NCI-H510A (cell line): ENCODE measurements at places on chromosomes 7 and 10.

GRCh38 chr10:90788968-90789367, 68.9 kb downstream of the HTR7 start:
- no peak for DNase-seq

DNA sequence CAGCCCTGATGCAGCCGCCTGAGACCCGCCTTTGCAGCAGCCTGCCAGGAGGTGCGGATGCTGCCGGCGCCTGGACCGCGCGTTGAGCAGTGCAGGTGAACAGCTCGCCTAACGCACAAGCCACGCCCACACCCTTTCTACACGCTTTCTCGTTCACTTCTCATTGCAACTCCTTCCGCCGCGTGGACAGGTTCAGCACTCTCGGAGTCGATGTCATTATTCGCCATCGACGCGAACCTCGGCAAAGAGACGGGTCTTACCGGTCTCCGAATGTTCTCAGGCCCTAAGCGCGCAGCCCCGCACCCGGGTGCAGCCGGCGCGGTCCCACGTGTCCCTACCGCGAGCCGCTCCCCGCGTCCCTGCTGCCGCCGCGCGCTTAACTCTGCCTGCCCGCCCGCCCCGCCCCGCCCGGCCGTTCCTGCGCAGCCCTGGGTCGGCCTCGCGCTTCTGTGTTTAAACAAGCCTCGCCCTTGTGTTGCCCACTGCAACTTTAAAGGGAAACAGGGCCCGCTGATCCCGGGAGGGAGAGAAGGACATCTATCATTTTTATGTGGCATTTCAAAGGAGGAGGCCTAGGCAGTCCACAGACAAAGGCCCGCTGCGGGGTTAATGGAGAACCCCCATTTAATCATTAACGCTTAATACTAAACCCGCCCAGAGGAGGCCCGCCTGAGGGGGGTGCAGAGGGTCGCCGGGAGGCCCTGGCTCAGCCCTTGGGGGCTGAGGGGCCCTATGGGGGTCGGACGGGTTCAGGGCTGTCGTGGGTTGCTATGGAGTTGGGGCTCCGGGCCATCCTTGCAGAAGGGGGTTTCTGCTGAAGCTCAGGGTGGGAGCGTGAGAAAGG, 128.5 kb downstream of the WDR11 start:
- peak; percentile 85 for DNase-seq

- no peak for DNase-seq
These were observed 23.2 kb upstream of the PHF14 start for GRCh38 chr7:10950494-10950893.

DNA sequence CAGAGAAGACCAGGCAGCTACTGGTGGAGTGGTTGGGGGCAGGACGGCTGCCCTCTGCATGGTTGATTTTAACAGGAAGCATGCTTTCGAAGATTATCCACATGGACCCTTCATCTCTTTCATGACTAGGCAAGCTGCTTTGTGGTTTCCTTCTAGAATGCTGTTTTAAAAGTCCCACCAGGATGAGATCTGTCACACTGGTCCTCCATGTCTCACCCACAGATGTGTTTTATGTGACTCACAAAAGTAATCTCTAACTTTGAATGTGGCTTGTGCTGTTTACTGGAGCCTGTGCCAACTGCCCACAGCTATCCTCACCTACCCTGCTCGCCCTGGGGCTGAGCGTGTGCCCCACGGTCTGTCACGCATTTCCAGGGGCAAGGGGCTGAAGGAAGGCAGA, 188.8 kb downstream of the GFRA1 start:
- no peak for DNase-seq

GRCh38 chr10:49107111-49107886, 8.0 kb downstream of the VSTM4 start:
- no peak for DNase-seq

DNA sequence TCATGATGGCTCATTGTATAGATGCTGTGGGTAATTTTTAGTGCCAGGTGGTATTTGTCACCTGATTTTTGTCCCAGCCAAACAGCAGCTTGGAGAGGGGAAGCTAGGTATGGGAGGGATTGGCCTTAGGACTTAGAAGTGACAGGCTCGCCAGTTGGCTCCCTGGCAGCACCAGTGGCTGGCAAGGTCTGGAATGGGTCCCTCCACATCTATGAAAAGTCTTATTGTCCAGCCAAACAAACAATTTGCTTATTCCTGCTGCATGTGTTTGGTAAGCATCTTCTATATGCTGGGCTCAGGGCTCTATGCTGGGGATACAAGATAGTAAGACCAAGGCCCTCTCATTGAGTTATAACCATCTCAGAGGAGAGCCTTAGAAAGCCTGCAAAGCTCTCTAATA, 42.5 kb downstream of the SORCS3 start:
- no peak for DNase-seq

GRCh38 chr7:137579913-137580640, 236.5 kb upstream of the PTN start:
- no peak for DNase-seq

DNA sequence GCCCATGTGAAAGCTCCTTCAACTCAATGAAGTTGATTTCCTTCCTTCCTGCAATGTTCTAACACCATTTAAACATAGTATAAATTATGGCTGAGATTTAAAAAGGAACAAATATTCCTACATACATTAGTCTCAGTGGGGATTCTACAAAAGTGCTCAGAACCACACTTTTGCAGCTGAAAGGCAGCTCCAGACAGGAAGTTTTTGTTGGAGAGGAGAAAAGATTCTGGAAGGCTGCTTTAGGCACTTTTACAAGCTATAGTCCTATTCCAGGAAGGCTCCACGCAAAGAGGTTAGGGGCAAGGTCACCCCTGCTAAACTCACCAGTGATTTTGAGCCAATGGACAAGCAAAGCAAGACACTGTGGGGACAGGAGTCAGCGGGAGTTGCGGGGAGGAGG, 179.2 kb upstream of the CDCA7L start:
- DNase-seq: no peak

DNA sequence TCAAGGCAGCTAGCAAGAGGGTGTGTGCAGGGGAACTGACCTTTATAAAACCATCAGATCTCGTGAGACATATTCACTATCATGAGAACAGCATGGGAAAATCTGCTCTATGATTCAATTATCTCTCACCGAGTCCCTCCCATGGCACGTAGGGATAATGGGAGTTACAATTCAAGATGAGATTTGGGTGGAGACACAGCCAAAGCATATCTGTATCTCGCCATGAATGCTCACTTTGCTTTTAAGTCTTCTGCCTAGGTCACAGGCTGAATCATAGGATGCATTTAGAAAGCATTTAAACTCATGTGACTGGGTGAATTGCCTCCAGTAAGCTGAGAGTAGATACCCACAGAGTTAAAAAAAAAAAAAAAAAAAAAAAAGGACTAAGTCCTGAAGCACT, 220.0 kb downstream of the AGMO start:
- DNase-seq: no peak

GRCh38 chr10:91415816-91416215, 5.7 kb downstream of the HECTD2 start:
- no peak for DNase-seq

DNA sequence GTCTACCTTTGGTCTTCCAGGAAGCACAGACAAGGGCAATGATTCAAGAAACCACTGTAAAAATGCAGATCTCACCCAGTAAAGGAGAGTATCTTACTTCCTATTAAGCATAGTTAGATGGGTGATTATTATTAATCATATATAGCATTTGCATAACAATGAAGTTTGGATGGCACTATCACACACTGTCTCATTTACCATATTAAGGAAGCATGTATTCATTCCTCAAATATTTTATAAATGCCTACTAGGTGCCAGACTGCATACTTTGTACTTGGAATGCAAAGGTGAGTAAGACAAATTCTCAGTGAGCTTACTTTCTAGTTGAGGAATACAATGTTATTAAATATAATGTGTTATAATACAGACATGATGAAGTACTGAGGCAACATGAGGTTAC, 53.9 kb upstream of the SKAP2 start:
- no peak for DNase-seq

DNA sequence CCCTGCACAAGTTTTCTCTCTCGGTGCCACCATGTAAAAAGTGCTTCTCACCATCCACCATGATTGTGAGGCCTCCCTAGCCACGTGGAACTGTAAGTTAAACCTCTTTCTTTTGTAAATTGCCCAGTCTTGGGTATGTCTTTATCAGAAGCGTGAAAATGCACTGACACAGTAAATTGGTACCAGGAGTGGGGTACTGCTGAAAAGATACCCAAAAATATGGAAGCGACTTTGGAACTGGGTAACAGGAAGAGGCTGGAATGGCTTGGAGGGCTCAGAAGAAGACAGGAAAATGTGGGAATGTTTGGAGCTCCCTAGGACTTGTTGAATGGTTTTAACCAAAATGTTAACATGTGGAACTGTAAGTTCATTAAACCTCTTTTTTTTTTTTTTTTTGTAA, 15.6 kb upstream of the SLC13A1 start:
- DNase-seq: no peak
